ENCODE measurements at places on chromosomes 3 and 15.

DNA sequence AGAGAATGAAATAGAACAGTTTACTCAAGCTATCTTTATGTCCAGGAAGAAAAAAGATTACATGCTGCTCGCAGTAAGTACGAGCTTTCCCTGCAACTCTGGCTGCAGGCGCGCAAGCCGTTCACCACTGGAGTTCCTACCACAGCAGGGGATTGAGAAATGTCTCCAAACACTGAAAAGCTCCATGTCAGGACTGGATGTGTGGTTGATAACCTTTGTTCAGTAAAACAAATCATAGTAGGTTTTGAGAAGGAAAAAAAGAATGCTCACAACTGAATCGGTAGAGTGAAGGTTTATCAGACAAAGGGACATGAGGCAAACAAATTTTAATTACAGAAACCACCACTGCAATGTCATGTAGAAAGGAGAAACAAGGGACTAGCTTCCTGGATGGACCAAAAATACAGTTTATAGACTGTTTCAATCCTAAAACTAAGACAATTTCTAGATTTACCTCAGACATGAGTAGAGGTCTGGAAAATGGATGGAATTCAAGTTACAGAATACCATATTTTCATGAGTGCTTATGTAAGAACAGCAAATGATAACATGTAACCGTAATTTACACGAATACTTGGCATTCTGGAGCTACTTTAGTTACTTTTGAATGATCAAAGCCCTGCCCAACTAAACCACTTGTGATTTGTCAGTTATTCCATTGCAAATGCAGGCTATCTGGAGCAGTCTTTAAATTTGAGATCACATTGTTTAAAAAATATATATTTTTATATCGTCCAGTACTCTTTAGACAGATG is 471.1 kb downstream of the SHQ1 start:
- DNase-seq = no peak

DNA sequence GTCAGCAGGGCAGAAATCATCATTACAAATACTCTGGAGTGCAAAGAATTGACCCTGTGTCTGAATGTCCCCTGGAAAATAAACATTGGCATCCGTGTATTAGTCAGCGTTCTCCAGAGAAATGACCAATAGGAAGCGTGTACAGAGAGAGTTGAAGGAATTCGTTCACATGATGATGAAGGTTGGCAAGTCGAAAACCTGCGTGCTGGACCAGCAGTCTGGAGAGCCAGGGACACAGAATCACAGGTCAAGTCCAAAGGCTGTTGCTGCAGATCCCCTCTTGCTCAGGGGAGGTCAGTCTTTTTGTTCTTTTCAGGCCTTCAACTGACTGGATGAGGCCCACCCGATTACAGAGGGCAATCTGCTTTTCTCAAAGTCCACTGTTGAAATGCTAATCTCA is 16.6 kb downstream of the GP9 start:
- DNase-seq = no peak

GRCh38 chr3:66017591-66017990 is 21.1 kb downstream of the MAGI1 start:
- no peak for DNase-seq

GRCh38 chr3:138473391-138473790 is 39.0 kb downstream of the ESYT3 start:
- no peak for DNase-seq

- DNase-seq = no peak
These were observed 12.7 kb downstream of the TICRR start for GRCh38 chr15:89587955-89588354.

- peak; percentile 60 for DNase-seq
These were observed 121.0 kb downstream of the GREM1 start for GRCh38 chr15:32838820-32839219.

DNA sequence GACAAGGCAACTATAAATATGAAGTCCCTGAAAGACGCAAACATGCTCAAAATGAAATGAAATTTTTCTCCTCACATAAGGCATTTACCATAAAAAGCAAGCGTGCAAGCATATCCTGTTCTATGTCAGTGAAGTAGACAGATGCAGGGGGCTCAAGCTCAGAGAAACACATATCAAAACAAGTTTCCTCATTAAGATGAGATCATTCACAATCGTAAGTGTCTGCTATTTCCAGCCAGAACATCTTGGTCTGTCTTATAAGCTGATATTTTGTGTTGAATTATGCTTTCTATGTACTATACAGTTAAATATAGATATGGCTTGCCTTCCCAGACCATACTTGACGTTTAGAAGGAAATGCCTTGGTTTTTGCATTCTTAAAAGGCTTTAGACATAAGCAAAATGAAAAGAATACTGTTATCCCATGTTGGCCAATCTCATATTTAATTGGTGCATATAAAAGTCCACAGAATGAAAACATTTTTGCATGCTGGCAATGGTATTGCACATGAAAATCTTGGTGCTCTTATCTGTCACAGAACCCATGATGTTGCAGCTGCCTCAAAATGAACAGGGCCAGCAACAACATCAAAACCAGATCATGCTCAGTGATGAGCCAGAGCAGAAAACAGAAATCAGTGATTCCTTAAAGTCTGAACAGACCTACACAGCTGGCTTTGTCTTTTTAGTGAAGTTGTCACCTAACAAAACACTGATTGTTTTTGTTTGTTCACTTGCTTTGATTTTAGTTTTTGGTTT is 65.4 kb downstream of the SIDT1 start:
- DNase-seq = no peak

DNA sequence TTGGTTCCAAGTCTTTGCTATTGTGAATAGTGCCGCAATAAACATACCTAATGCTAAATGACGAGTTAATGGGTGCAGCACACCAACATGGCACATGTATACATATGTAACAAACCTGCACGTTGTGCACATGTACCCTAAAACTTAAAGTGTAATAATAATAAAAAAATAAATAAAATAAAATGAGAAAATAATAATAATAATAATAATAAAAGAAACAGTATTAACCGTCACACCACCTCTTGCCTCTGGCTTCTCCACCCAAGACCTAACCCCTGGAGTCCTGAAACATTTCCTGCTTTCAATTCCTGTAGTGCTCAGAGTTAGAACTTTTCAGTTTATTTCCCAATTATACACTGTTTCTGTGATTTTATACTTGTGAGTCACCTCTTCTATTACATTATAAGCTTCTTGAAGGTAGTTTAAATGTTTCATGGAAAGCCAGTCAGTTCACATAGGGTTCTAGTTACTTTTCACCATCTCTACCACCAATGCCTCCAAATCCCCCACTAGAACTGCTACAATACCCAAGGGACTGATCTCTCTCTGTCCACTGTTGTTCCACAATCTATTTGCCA is 18.4 kb upstream of the GHSR start:
- DNase-seq = no peak

DNA sequence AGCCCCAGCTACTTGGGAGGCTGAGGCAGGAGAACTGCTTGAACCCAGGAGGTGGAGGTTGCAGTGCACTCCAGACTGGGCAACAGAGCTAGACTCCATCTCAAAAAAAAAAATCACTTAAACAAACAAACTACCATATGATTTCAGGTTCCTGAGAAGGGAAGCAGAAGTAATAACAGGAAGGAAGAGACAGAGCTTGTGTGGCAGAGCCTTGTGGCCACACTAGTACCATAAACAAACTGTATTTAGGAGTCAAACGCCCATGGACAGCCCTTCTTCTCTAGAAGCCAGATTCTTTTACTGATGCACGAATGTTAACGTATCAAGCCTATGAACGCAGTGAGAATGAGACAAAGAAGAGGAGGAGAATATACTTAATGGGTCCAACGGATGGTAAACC is 12.0 kb downstream of the MTMR10 start:
- no peak for DNase-seq

All from caudate nucleus (tissue), 63 donors.